AML-193 (cell line): ENCODE measurements at places on chromosomes 5 and 9.

- peak; percentile 59 for DNase-seq
These were observed 8.5 kb upstream of the CCDC187 start for GRCh38 chr9:136312436-136312835.

GRCh38 chr5:90747175-90747574 is 188.6 kb downstream of the ADGRV1 start:
- no peak for DNase-seq

DNA sequence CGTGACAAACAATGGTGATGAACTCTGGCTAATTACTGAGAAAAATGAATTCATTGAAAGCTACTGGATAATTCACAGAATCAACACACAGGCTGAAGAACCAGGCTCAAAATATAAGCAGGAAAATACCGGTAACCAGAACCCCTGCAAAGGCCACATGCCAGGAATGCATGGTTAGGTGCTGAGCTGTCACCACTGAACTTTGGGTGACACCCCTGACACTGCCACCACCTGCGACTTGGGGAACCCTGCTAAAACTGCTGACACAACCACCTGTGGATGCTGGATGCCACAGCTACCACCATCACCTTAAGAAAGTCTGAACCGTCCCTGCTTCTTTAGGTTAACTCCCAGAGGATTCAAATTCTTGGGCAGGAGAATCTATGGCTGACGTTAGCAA is 72.0 kb upstream of the NR4A3 start:
- no peak for DNase-seq

- DNase-seq, result no peak
These were observed 710.2 kb upstream of the ACO1 start for GRCh38 chr9:31674264-31674663.

GRCh38 chr9:16058131-16058549 is 505.3 kb downstream of the CCDC171 start:
- no peak for DNase-seq
